ENCODE measurements at places on chromosomes 5 and 9.

- DNase-seq = no peak
These were observed 48.4 kb upstream of the APC start for GRCh38 chr5:112689155-112689909.

GRCh38 chr9:110426052-110426709, 88.5 kb upstream of the TXNDC8 start:
- DNase-seq = peak; percentile 25

GRCh38 chr5:178279723-178280438, 47.3 kb upstream of the PHYKPL start:
- DNase-seq = no peak

- DNase-seq = no peak
These were observed 1.6 kb upstream of the OXCT1 start for GRCh38 chr5:41871852-41872251.

GRCh38 chr5:125485771-125486170, 739.3 kb upstream of the ZNF608 start:
- DNase-seq = no peak

DNA sequence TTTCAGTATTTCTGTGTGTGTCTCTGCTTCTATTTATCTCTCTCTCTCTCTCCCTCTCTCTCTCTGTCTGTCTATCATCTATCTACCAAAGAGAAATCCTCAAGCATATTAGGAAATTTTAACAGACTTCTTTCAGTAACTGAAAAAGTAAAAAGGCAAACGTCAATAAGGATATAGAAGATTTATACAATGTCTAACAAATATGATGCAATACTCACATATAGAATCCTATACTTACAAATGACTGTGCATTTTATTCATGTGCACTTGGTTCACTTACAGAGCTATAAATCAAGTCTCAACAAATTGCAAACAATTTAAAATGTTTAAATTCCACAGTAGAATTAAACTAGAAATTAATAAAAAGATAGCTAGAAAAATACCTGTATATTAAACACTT, 289.0 kb downstream of the PSAT1 start:
- no peak for DNase-seq

DNA sequence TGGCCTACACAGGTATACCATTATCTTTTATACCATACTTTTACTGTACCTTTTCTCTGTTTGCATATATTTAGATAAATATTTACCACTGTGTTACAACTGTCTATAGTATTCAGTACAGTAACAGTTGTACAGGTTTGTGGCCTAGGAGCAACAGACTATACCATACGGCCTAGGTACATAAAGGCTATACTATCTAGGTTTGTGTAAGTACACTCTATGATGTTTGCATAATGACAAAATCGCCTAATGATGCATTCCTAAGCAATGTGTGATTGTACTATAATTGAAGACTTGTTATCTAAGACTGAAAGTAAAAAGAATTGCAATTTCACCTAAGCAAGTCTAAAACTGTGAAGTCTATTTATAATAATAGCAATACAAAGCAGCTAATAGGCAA, 3.9 kb downstream of the C9orf72 start:
- no peak for DNase-seq

GRCh38 chr5:122056913-122057312, 21.1 kb downstream of the LOX start:
- no peak for DNase-seq

DNA sequence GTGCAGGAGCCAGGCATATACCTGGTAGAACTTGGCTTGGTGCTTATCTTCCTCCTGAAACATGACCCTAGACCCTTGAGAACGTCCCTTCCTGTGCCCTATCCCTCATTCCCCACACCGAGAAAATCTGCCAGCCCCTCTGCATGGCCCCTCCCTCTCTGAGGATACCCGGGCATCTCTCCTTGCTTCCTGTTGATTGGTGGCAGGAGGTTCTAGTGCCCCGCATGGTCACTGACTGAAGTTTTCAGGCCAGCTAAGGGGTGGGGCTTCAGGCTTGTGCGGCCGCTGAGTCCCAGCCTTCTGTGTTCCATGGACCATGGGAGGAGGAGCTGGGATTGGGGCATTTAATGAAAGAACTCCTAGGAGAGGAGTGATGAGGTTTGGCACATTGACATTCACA, 22.8 kb downstream of the IGIP start:
- DNase-seq = no peak

DNA sequence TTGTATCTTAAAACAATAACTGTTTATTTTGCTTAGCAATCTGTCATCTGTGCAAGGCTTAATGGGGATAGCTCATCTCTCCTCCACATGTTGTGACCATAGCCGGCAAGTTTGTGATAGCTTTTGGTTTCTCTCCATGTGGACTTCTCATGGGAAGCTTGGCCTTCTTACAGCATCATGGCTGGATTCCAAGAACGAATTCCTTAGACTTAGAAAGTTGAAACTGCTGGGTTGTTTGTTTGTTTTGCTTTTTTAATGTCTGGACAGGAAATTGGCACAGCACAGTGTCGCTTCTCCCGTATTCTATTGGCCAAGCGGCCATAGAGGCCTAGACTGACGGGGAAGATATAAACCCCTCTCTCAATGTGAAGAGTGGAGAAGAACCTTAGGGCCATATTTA, 61.0 kb upstream of the PRDM9 start:
- no peak for DNase-seq

All from Jurkat, Clone E6-1 (cell line).